Cardiac septum (tissue), 1 donor: ENCODE measurements at places on chromosomes 11 and 22. TPM values are rescaled to one million over a fixed set of nuclear protein-coding genes. Genes with fewer than 3 reads are reported as not detected.

The DEUP1 gene
- not detected for total RNA-seq

The APOBEC3C gene
- 22.1 TPM for total RNA-seq

The CTSC gene
- total RNA-seq: 19.3 TPM

The CCDC134 gene
- 2.9 TPM for total RNA-seq

The NXPE2 gene
- 0.22 TPM for total RNA-seq

The JAML gene
- total RNA-seq: 5.4 TPM

The SHANK3 gene
- total RNA-seq: 25.9 TPM

The ACTN3 gene
- total RNA-seq: 0.11 TPM

The LIF gene
- total RNA-seq: 0.78 TPM

The GSC2 gene
- not detected for total RNA-seq

The TAF1D gene
- total RNA-seq: 41.1 TPM

The EMID1 gene
- 1.3 TPM for total RNA-seq

The HBG2 gene
- total RNA-seq: 0.94 TPM

The IGSF9B gene
- total RNA-seq: 85.3 TPM

The TREH gene
- total RNA-seq: not detected

The CHRM1 gene
- not detected for total RNA-seq

The MYOD1 gene
- not detected for total RNA-seq

The VPREB1 gene
- total RNA-seq: not detected

The ARHGAP8 gene
- 0.19 TPM for total RNA-seq

The C11orf91 gene
- total RNA-seq: 1.4 TPM

The GSTT2 gene
- 0.43 TPM for total RNA-seq

The NCR3LG1 gene
- total RNA-seq: 2.0 TPM

The RIBC2 gene
- total RNA-seq: not detected

The CRYBB3 gene
- total RNA-seq: not detected

The SLC5A1 gene
- total RNA-seq: 28.4 TPM

The GAL gene
- total RNA-seq: 0.30 TPM

The APOL1 gene
- total RNA-seq: 25.6 TPM

The PRR5 gene
- 3.2 TPM for total RNA-seq

The IGLL1 gene
- not detected for total RNA-seq

The SLC22A25 gene
- total RNA-seq: not detected

The GNAZ gene
- 2.2 TPM for total RNA-seq

The ME3 gene
- total RNA-seq: 19.9 TPM

The USH1C gene
- not detected for total RNA-seq

The NEAT1 gene
- 668 TPM for total RNA-seq

The SAC3D1 gene
- 5.0 TPM for total RNA-seq

The PKDREJ gene
- total RNA-seq: 0.11 TPM

The E2F8 gene
- total RNA-seq: 4.5 TPM

The ST14 gene
- total RNA-seq: 0.65 TPM

The XNDC1N gene
- 2.9 TPM for total RNA-seq

The OR10S1 gene
- total RNA-seq: not detected

The STIP1 gene
- total RNA-seq: 86.0 TPM

The TSG101 gene
- total RNA-seq: 62.8 TPM

The FAM180B gene
- total RNA-seq: not detected

The SPDYC gene
- total RNA-seq: not detected

The HIC2 gene
- total RNA-seq: 1.9 TPM

The TRIM49 gene
- total RNA-seq: not detected

The OR52H1 gene
- not detected for total RNA-seq

The OR51B2 gene
- not detected for total RNA-seq

The ANKK1 gene
- total RNA-seq: 0.16 TPM

The MFNG gene
- total RNA-seq: 5.3 TPM

The IRF7 gene
- 9.7 TPM for total RNA-seq

The LSP1 gene
- total RNA-seq: 35.1 TPM

The DCHS1 gene
- 9.2 TPM for total RNA-seq

The C11orf16 gene
- total RNA-seq: not detected

The KCNE3 gene
- 2.1 TPM for total RNA-seq
